ENCODE measurements at places on chromosomes 7 and 10. TPM values are rescaled to one million over a fixed set of nuclear protein-coding genes. Genes with fewer than 3 reads are reported as not detected.

GRCh38 chr10:96501985-96502384 lies 11.7 kb downstream of the TLL2 start:
- DNase-seq, result no peak

DNA sequence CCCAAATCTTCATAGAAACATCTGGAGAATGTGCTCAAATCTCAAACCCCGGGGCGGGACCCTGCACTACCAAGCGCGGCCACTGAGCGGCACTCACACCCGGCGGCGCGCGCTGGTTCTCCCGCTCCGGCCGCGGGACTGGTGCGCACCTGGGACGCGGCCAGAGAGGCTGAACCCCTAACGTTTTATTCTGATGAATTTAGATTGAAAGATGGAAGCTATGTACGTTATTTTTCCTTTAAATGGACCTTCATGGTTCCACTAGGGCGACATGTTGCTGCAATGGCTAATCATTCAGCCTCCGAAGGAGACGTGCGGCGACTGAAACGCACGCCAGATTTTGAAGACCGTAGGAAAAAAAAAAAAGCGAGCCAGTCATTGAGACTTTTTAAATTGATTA lies 107.0 kb upstream of the INSIG1 start:
- no peak for DNase-seq

Gene GOLGA7B
- 3.5 TPM for total RNA-seq

DNA sequence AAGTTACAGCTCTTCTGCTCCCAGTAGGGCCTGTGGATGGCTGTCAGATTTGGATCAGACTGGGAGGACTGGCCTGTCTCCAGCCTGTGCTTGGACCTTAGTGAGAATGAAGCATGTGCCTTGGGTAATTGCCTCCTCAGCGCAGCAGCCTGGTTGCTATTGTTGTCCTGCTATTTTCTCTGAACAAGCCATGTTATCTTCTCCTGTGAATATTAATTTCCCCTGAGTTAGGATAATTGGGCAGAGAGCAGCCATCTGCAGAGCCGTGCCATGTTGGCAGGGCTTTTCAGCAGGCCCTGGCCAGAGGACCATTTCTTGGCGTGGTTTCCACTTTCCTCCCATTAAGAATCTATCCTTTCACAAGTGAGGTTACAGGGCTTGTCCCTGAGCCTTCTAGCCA lies 497.3 kb downstream of the SORCS3 start:
- DNase-seq, result no peak

- no peak for DNase-seq
These were observed 639 bp downstream of the DYDC2 start for GRCh38 chr10:80356989-80357850.

- no peak for DNase-seq
These were observed 9.4 kb upstream of the ZNF107 start for GRCh38 chr7:64656489-64656888.

DNA sequence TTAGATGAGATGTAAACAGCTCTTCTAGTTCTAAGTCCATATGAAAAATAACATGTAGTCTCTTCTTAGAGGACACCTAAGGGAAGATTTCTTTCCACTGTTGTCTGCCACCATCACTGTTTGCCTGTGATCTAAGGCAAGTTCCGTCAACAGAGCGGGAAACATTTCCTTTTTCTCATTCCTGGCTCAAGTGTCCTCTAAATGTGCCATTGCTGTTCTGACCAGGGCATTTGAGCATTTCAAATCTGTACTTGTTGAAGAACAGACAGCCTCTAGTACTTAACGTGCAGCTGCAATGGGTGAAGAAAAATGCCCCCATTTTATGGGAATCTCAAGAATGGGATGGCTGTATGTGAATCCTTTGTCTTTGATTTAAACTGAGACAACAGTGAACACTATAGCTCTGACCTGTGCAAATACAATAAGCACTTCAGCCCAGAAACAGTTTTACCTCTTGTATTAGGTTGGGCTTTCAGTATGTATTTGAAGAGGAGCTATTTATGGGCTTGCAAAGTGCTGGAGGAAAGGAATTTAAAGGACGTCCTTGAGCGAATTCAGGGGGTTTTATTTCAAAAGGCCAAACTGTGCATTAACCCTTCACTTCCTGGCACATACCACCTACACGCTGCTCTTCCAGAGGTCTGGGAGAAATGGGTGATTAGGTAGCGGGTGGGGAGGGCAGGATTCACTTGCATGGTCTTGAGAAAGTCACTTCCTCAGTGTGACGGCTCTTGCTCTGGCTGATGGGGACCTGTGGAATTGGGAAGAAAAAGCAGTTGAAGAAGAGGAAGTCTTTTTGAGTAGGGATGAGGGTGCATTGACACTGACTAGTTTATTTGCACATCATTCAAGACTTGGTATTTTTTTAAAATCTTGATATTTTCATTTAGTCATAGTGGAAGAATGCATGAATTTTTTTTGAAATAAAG lies 66.1 kb downstream of the THNSL1 start:
- DNase-seq, result no peak

DNA sequence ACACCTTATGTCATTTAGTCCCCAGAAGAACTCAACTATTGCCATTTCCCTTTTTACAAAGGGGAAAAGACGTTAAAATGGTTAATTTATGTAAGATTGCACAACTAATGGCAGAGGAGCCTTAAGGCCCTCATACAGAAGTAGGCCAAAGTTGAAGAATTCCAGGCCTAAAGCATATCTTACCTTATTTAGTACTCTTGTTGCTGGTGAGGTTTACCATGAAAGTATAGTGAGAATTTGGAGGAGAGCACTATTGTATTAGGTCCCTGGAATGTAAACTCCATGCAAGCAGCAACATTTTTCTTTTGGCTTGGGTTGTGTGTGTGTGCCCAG lies 731 bp upstream of the CRPPA start:
- no peak for DNase-seq

- DNase-seq, result no peak
These were observed 349.5 kb upstream of the NFE2L3 start for GRCh38 chr7:25802473-25802872.

DNA sequence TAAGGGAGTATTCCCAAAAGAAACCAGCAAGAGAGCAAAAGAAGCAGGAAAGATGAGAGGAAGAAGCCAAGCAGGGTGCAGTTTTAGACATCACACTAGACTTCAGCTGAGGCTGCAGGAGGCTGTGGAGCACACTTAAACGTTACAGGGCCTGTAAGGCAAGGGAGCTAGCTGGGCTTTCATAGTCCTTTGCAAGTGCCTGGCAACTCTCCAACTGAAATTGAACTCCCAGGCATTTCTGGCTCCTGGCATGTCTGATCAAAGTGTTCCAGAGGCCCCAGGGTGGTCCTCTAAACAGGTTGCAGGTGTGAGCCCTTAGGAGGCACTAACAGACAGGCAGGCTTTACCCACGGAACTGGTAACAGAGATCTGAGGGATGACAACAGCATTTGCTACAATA lies 750.2 kb downstream of the XPNPEP1 start:
- DNase-seq, result no peak

DNA sequence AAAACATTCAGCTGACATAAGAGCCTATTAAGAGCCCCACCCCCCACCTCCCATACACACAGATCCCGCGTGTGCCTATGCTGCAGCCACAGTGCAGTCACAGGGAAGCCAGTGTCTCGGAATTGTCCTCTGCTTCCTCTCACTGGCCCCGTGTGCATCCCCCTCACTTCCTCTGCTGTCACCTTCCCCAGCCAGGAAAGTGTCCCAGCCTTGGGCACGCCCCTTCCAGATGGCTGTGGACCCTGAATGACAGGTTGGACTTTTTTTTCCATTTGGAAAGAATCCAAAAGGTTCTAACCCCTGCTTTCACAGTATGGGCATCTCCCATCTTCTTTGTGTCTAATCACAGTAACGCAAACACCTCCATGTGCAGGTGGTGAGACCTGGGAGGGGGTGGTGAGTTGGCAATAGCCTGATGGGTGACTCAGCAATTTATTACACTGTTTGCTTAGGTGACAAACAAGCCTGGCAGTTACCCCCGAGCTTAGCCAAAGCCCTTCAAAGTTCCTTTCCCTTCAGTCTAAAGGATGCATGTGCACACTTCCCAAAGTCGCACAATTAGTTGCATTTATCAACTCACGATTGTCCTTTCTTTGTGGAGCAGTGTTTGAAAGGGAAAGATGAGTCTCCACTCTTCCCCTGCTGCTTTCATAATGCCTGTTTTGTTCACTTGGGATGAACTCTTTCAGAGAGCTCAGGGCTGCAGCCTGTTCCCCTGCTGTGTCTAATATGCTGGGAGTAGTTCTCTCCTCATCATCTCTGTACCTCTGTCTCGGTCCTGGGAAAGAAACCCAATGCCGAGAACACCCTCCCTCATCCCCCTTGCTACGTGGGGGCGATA lies 67.5 kb upstream of the EFCAB10 start:
- DNase-seq, result no peak

Gene NUTM2E
- total RNA-seq, result 0.20 TPM

DNA sequence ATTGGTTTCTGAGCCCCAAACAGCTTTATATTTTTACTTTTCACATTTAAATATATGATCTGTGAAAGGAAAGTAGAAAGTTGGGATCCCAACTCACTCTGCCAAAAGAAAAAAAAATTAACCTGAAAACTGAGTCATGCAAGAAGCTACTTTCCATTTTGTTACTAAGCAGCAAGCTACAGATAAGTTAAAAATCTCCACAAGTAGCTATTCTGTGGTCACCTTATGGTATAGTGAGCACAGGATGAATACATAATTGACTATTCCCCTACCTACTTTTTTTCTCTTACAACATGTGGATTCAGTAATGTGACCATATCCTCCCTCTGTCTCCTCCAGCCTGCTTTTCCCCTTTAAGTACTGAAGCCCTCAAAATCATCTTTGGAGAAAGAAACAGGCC lies 30.3 kb upstream of the CREB3L2 start:
- no peak for DNase-seq

DNA sequence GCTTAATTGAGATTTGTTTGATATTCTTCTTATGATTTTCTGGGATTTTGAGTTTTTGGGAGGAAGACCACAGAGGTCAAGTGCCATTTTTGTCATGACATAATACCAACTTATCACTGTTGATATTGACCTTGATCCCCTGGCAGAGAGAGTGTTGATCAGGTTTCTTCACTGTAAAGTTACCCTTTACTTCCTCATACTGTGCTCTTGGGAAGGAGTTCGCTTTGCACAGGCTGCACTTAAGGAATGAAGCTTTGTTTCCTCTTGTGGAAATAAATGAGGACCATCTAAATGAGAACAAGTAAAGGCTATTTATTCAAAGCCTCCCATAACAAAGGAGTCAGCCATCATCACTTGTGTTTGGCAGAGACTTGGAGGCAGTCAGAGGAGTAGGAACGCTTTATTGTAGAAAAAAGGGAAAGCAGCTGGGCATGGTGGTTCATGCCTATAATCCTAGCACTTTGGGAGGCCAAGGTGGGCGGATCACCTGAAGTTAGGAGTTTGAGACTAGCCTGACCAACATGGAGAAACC lies 16.1 kb downstream of the ST7 start:
- DNase-seq, result no peak

DNA sequence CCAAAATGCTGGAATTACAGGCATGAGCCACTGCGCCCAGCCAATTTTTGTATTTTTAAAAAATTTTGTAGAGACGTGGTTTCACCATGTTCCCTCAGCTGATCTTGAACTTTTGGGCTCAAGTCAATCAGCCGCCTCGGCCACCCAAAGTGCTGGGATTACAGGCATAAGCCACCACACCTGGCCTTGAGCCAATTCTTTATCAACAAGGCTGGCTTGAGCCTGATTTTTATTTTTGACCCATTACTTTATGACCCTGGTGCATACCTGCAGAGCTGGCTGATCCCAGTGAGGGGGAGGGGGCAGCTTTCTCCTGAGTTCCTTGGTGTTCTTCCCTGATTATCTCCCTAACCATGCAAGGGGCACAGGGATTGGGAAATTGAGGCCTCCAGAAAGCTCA lies 15.8 kb upstream of the CPA1 start:
- DNase-seq, result no peak

DNA sequence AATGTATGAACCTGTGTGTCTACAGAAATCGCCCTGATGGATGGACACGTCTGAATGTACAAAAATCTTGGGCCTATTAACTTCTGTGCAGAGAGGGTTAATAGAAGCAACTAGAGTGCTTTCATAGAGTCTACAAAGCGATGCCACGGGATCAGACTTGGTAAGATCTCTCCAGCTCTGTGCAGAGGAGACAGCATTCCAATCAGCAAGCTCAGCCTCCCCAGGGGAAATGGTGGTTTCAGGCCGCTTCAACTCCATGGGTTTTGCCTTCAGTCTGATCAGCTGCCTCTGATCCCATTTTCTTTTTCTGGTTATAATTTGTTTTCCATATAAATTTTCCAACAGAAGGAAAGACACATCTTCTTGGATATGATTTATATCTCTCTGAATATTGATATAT lies 35.1 kb upstream of the COBL start:
- DNase-seq, result no peak

- no peak for DNase-seq
These were observed 98.8 kb downstream of the SEMA3E start for GRCh38 chr7:83550100-83550499.

Gene OPN4
- total RNA-seq, result not detected

GRCh38 chr10:78203915-78204818 lies 170.5 kb downstream of the RPS24 start:
- DNase-seq, result no peak

Gene XRCC2
- total RNA-seq, result 3.6 TPM

Measured in skin of body (tissue), 3 donors.